B cell (primary cell): ENCODE measurements at places on chromosomes 16 and 17. TPM values are rescaled to one million over a fixed set of nuclear protein-coding genes. Genes with fewer than 3 reads are reported as not detected.

Gene TMEM235
- not detected in 2 replicates for total RNA-seq

Gene SCGB1C2
- not detected in 2 replicates for total RNA-seq

Gene CPNE7
- total RNA-seq = 0.61 and 0.76 TPM in 2 replicates

Gene CACNG4
- total RNA-seq = not detected in 2 replicates

Gene LRRC46
- 2.2 and 2.4 TPM in 2 replicates for total RNA-seq
